ENCODE measurements at places on chromosomes 3 and 15.

GRCh38 chr3:18725668-18726407 lies 300.7 kb upstream of the SATB1 start:
- peak; percentile 59 for DNase-seq

GRCh38 chr3:185807445-185808068 lies 17.3 kb downstream of the IGF2BP2 start:
- DNase-seq: no peak

- no peak for DNase-seq
Measured at GRCh38 chr3:81699536-81700320, 61.7 kb downstream of the GBE1 start.

GRCh38 chr3:8739757-8740504 lies 6.3 kb downstream of the CAV3 start:
- DNase-seq: no peak

- DNase-seq: no peak
Measured at GRCh38 chr3:134054881-134055280, 25.2 kb upstream of the SLCO2A1 start.

DNA sequence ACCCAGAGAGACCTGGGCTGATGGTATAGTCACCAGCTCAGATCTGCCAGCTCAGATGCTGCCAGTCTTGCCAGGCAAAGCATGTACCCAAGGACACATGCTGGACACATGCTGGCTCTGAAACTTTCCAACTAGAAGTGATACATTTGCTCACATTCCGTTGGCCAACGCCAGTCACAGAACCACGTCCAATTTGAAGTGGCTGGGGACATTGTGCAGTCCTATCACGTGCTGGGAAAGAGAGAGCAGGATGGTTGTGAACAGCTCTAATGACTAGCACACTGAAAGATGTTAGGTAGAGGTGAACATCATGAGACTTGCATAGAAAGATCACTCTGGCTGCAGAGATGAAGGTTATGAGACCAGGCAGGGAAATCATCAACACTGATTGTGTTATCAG lies 308.5 kb upstream of the ROPN1 start:
- DNase-seq: no peak

DNA sequence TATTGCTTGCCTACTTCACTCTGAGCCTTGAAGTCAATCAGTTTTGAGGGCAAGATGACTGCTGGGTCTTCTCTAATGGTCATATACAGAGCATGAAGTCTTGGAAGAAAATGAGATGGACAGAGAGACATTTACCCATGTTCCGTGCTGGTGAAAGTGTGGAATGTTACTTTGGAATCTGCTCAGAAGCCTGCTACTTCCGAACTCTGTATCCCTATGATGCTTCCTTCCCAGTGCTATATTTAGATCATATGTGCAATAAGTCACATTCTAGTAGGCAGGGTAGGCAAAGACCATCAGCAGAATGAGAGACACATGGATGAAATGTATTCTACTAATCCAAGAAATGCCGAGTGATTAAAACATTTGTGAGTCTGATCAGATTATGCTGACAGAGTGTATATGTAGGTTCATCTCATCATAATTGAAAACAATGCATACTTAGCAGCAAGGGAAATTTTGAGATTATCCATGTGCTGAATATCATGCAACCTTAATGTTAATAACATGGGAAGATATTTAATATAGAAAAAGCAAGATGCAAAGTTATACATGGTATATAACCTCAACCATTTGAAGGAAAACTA lies 60.5 kb downstream of the RAB7A start:
- no peak for DNase-seq

DNA sequence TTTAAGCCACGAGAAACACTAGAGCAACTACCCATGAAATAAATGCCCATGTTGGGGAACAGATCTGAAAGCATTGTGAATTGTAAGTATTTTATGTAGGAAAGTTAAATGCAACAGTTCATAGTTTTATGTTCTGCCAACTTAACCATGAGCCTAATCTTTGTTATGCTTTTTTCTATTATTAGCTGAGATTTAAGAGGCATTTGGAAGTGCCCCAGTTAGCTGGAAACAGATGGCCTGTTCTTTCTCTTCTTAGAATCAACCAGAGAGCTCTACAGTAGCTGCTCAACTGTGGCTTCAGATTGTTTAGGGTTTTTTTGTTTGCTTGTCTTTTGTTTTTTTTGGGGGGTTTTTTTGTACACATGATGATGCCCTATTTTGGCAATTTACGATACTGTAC lies 284.4 kb downstream of the KCNH8 start:
- no peak for DNase-seq

GRCh38 chr15:60660290-60661051 lies 181.5 kb upstream of the ICE2 start:
- no peak for DNase-seq

- DNase-seq: no peak
Measured at GRCh38 chr3:126442856-126443242, 32.8 kb downstream of the ZXDC start.
